Left ventricle myocardium superior (tissue), 1 donor: ENCODE measurements at places on chromosomes 6 and 20.

- no peak for DNase-seq
Measured at GRCh38 chr20:38201356-38201755, 36.3 kb upstream of the TGM2 start.

DNA sequence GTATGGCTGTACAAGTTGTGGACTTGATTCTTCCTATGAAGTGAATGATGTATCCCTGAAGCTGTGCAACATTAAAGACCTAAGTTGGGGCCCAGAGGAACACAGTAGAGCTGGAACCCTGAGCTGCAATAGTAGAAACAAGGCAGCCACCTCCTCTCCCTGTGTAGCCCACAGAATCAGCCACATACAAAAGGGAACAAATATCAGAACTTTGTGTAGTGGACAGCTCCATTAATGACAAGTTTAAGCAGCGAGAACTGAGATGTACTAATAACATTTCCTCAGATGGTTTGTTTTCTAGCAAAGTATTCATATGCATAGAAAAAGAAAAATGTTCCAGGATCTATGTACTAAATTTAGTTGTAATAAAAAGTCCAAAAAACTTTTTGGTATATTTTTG is 19.2 kb downstream of the PHACTR1 start:
- no peak for DNase-seq

- DNase-seq: no peak
Measured at GRCh38 chr6:14075095-14075503, 42.5 kb upstream of the CD83 start.

DNA sequence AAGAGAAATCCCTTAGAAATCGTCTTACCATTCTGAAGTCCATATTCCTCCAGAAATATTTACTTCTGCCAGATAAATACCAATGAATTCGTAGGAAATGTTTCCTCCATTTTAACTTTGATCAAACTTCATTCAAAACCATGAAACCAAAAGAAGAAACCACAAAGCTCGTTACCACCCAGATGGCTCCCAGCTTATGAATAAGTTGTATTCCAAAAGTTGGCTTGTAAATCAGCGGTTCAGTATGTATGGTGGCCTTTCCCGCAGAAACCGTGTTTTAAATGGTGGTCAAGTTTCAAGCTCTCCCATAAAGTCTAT is 73.6 kb upstream of the RIPOR2 start:
- DNase-seq: no peak

GRCh38 chr6:94456266-94456665 is 1036.9 kb upstream of the EPHA7 start:
- DNase-seq: no peak

DNA sequence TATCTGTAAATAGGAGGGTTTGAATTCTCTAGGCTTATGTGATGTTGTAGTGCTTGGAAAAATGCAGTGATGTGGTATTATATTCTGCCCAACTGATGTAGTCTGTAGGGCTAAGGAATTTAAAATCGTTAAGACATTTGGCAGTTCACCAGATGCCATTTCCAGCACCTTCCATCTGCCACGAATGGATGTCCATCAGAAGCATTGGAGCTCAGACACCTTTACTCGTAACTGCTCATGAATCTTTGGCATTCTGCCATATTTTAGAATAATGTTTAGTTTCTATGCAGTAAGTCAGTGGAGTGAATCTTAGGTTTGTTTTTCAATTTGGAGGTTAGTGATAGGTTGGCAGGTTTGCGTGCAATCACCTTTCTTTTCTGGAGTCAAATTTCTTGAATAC is 2.4 kb upstream of the SYTL3 start:
- DNase-seq: no peak

DNA sequence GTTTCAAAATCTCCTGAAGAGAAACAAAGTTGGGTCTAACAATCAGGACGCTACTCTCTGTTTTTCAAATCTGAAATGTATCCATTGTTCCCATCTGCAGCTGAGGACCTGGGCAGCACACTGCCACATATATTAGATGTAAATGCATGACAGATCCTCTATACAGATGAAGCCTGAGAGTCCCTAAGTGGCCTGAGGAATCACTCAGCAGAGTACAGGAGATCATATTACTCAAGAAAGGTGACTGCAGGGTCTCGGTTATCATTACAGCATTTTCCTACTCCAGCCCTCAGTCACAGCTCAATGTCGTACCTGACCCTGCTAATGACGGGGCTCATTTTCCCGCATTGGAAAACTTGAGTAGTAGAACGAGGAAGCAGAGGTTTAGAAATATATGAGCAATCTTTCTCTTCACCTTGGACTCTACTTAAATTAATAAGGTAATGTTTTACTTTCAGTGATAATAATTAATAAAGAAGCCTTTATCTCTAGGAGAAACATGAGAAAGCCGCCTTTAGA is 256.2 kb upstream of the IRAK1BP1 start:
- DNase-seq: no peak

- DNase-seq: no peak
Measured at GRCh38 chr6:51108563-51109234, 290.0 kb downstream of the TFAP2B start.

DNA sequence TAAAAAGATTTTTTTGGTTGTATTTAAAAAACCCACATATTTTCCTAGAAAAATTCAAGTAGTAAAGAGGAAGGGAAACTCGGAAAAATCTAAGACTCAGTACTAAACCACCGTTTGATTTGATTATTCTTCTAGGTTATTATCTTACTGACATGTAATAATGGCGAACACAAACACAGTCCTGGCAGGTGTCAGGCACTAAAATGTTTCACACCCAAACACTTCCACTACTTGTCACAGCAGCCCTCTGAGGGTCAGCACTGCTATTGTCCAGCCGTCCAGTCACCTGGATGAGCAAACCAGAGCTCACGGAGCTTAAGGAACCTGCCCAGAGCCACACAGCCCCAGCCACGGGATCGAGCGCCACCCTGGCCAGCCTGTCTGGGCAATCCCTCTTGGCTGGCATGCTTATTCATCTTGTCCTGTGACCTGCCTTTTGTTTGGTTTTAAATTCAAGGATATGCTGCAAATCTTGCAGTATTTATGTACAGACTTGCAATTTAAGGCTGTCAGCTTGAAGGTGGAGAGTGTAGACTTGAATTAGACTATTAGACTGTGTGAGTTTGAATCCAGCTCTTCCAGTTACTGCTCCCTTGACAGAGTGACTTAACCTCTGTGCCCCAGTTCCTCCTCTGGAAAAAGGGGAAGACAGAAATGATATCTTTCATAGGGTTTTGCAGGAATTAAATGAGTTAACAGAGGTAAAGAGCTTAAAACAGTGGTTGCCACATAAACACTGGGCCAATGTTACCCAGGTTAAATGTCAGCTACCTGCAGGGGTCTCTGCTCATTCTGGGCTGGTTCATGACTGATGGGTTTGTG is 82.2 kb downstream of the CDYL start:
- DNase-seq: no peak

DNA sequence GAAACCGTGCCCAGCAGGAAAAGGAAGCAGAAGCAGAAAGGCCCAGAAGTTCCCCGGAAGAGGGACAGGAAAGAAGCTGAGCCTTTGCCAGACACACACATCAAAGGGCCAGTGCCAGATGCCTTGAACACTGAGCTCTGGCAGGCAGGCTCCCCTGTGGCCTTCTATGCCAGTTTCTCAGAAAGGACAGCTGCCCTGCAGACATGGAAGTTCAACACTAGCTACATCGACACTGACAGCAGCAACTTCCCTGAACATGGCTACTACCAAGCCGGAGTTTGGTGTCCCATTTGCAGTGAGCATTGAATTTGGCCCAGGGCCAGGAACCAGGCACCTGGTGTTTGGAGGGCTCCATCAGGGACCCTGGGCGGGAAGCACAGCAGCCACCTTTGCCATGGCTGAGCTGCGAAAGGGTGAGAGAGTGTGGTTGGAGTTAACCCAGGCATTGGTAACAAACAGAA is 8.0 kb upstream of the RAET1E start:
- DNase-seq: no peak

DNA sequence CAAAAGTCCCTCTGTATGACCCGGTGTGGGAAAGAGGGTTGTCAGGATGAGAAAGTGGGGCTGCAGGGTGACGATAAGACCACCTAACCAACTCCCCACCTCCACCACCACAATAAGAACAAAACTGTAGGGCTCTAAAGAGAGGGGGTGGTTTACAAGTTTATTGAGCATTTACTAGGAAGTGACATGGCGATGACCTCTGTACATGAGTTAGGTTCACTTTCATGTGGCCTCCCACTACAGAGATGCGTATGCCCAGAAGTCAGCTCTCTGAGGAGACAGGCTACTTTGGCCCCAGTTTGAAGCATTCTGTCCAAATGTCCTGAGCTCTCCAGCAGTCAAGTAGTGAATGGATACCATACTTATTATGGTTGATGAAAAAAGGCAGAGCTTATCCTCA is 28.7 kb upstream of the PI16 start:
- DNase-seq: no peak

- no peak for DNase-seq
Measured at GRCh38 chr20:16299897-16300296, 273.4 kb downstream of the KIF16B start.

- DNase-seq: no peak
Measured at GRCh38 chr6:11201015-11201414, 31.5 kb downstream of the NEDD9 start.

DNA sequence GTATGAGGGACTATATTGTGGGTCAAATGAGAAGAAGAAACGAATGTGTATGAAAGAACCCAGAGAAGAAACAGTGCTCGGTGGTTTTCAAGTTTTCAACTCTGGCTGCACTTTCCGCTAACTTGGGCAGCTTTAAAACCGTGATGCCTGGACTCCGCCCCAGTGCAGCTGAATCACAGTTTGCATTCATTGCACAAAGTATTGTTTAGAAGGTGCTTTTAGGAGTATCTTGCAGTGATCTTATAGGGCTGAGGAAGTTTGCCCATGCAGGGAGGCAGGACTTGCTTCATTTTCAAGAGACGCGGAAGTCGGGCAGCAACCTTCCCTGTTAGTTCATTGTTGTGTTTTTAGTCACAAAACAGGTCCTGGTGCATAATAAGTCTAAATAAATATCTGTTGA is 52.7 kb downstream of the RSPH3 start:
- no peak for DNase-seq

DNA sequence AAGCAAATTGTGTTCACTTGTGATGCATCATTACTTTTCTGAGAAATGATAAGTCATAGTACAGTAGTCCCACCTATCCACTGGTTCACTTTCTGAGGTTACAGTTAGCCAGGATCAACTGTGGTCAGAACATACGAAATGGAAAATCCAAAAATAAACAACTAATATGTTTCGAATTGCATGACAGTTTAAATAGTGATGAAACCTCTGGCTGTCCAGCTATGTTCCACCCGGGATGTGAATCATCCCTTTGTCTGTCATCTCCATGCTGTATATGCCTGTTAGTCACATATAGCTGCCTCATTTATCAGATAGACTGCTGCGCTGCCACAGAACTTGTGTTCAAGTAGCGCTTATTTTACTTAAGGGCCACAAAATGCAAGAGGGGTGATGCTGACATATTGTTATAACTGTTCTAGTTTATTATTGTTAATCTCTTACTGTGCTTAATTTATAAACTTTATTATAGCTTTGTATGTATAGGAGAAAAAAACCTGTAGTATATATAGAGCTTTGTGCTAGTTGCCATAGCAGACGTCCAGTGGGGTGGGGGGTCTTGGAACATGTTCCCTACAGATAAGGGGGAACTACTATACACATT is 29.2 kb downstream of the AFDN start:
- no peak for DNase-seq

GRCh38 chr6:142318714-142319113 is 16.9 kb downstream of the ADGRG6 start:
- DNase-seq: no peak

- DNase-seq: no peak
Measured at GRCh38 chr6:18309046-18309445, 44.7 kb upstream of the DEK start.

- DNase-seq: no peak
Measured at GRCh38 chr20:15812696-15813095, 760.6 kb downstream of the KIF16B start.

GRCh38 chr6:123551939-123552707 is 84.6 kb downstream of the TRDN start:
- no peak for DNase-seq

GRCh38 chr6:55518529-55519060 is 60.4 kb downstream of the HMGCLL1 start:
- no peak for DNase-seq

GRCh38 chr6:115194981-115195638 is 852.3 kb upstream of the HS3ST5 start:
- no peak for DNase-seq

DNA sequence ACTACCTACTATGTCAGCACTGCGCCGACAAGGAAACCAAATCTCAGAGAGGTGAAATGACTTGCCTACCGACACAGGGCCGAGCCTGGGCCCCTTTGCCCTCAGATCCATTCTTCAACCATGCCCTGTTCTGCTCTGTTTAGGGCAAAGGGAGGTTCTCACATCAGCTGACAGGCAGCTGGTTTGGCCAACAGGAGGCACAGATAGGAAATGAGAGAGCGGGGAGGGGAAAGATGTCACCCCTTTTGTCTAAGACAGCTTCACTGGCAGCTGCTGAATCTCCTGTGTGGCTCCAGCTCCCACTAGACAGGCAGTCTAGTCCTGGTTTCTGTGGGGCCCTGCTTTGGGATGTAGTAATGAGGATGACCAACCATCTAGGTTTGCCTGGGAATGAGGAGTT is 158.7 kb downstream of the TMEM200A start:
- DNase-seq: no peak

GRCh38 chr6:148854096-148854495 is 107.3 kb downstream of the UST start:
- DNase-seq: no peak

DNA sequence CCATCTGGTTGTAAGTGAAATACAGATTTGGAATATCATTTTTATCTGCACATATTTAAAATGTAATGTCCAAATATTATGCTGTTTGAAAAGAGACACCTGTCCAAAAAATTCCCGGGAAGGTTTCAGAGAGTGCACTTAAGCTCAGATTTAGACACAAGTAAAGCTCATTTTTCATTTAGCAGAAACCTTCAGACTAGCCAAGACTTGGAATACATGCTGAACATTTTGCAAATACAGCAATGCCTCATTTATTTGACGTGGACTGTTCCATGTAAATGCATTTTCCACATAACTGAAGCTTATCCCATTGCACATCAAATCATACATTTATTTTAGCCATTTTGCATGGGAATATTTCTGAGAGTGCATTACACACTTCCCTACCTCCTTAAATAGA is 280.7 kb downstream of the ZNF217 start:
- no peak for DNase-seq

DNA sequence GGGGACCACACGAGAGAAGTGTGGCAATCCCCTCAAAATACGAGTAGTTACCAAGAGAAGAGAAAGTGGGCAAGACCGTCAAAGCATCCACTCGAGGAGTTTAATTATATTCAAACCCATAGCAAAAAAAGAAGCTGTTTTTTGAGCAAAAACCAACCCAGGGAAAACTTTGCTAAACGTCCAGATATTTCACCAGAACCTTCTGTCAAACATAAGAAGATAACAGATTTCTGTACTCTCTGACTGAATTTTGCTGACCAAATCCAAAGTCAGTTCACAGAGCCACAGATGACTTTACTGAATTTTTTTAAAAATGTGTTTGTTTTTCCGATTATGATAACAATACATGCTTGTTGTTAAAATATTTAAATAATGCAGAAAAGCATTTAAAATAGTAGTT is 145.6 kb upstream of the PTPN1 start:
- DNase-seq: no peak
